ENCODE measurements at places on chromosomes 3 and 15.

GRCh38 chr3:14423963-14424362 lies 21.6 kb downstream of the SLC6A6 start:
- no peak for DNase-seq

DNA sequence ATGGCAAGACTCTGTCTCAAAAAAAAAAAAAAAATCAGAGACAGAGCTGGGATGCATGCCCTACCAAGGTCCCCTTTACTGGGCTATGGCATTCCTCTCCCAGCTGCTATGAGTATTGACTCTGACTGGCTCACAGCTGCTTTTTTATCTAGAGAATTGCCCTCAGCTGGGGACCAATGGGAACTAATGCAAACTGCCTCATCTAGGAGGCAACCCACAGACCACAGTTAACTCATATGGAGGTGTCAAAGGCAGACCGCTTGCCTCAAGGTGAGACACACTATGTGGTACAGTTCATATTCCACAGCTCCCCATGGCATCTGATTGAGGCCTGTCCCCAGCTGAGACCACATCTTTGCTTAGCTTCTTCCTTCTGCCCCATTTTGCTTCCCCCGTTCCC lies 183.5 kb upstream of the EOMES start:
- DNase-seq, result no peak

DNA sequence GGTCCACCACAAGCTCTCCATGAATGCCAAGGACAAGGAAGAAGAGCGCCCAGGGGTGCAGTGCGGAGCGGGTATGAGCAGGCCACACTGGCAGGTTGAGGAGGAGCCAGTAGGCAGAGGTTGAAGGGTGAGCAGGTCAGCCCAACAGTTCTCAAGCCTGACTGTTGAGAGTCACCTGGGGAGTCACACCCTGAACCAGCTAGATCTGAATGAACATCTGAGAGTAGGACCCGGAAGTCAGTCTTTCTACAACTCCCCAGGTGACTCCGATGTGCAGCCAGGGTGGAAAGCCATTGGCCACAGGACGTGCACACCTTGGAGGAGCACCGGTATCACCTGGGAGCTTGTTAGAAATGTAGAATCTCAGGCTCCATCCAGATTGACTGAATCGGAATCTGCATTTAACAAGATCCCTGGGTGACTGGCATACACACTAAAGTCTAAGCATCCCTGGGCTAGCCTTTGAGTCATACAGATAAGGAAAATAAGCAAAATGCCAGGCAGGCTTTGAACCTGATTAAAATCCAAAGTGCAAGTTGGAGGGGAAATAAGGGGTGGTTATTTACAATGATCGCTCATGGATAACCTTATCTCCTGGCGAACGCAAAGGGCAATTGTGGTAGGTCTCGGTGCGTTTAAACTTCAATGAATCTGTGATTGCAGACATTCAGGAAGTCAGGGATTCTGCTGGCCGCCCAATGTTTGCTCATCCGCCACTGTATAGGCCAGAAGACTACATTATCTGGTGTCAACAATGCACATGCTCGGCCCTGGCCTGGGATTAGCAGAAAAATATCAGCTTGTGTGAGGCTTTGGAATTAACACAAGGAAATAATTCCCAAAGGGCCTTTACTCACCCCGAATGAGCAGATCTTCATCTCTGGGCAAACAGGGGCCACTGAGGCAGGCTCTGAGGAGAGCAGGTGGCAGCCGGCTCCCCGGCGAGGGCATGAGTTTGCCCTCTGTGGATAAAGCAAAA lies 11.7 kb upstream of the LYZL4 start:
- no peak for DNase-seq

GRCh38 chr3:43248185-43248583 lies 38.2 kb upstream of the SNRK start:
- no peak for DNase-seq

DNA sequence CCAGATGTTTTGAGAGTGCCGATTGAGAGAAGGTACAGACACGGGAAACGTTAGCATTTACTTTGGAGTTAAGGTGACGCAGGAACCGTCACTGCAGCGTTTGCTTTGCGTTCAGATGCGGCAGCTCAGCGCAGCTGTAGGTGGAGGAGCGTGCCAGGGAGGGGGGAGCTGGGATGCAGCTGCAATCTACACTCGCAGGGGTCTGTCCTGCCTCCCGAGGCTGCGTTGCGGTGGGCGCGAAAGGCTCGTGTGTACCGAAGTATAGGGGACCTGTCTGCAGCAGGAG lies 425 bp upstream of the FYTTD1 start:
- DNase-seq, result peak; percentile 59

DNA sequence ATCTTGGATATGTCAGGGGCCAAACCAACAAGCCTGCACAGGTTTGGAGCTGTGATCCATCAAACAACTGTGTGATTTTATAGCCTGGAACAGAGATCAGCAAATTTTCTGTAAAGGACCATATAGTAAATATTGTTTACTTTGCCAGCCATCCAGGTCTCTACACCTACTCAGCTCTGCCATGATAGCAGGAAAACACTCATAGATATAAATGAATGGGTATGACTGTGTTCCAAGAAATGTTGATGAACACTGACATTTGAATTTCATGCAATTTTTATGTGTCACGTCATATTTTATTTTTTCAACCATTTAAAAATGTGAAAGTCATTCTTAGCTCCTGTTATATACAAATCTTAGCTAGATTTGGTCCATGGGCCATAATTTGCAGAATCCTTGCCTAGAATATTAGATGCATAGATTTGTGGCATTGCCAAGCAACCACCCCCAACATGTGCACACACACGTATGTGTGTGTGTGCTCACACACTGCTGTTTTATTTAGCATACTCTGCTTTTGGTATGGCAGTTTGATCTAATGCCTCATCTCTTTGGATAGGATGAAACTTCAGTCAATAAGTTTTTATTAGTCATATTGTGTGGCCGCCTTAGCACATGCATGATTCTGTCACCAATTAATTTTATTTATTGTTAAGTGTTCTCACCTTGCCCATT lies 6.4 kb downstream of the ATXN7 start:
- DNase-seq, result no peak

GRCh38 chr15:56772868-56773639 lies 39.7 kb upstream of the ZNF280D start:
- DNase-seq, result no peak

GRCh38 chr15:79184465-79184892 lies 93.9 kb upstream of the RASGRF1 start:
- peak; percentile 31 for DNase-seq

DNA sequence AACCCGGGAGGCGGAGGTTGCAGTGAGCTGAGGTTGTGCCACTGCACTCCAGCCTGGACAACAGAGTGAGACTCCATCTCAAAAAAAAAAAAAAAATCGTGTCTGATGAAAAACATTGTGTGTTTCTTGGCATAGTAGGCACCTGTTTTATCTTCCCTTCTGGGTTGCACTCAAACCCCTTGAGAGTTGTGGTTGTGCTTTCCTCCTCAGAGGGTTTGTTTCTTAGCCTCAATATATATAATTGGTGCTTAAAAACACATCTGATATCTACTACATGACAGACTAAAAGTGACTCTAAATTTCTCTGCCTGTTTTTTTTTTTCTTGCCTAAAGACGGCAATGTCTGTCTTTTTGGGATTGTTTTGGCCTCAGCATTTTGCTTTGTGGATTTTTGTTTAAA lies 7.6 kb downstream of the NR1D2 start:
- DNase-seq, result no peak

- DNase-seq, result no peak
Measured at GRCh38 chr3:122502139-122502538, 12.6 kb downstream of the KPNA1 start.
